Stimulated activated naive CD4-positive, alpha-beta T cell (primary cell): ENCODE measurements at places on chromosomes 11 and 22.
A peak's percentile ranks its signal among the peaks of the same experiment; 100 is the strongest.

- no peak for DNase-seq
Observed at GRCh38 chr11:1071571-1072115, 3.0 kb upstream of the MUC2 start.

- DNase-seq, result no peak
Observed at GRCh38 chr22:49398115-49398514, 429.6 kb downstream of the BRD1 start.

GRCh38 chr22:26174280-26174679, 5.0 kb downstream of the SEZ6L start:
- DNase-seq, result no peak

- DNase-seq, result no peak
Observed at GRCh38 chr11:350723-351255, 18.5 kb upstream of the B4GALNT4 start.

DNA sequence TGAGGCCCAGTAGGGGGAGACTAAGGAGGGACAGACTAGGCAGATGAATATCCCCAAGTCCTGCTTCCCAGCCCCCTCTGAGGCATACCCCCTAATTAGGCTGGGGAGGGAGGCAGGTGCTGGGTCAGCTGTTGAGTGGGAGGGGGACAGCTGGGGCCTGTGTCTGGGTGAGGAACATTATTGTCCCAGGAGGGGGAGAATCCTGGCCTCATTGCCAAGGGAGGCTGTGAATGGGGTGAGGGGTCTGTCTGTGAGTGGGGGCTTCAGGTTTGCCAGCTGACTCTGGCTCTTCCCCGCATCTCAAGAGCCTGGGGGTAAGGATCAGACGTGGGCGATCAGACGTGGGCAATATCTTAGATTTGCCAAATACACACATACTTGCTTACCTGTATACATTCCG, 2.1 kb downstream of the INPPL1 start:
- DNase-seq, result no peak

- DNase-seq, result no peak
Observed at GRCh38 chr11:72773291-72773690, 20.6 kb downstream of the STARD10 start.

- DNase-seq, result no peak
Observed at GRCh38 chr11:47499161-47499560, 50.2 kb upstream of the RAPSN start.

DNA sequence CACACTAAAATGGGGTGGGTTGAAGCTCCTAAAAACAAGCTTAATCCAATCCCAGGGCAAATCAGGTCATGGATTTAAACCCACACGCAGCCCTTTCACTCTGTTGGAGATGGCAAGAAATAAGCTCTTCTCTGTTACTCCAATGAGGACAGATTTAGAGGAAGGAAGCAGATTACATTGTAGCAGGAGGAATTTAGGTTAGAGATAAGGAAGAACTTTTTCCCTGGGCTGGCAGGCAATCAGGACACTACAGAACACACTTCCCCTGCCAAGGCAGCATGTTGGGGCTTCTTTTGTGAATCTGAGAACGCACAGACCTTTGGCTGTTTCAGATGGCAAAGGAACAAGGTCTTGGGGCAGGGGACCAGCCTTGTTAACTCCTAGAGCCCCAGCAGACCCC, 46.2 kb downstream of the C11orf58 start:
- no peak for DNase-seq

DNA sequence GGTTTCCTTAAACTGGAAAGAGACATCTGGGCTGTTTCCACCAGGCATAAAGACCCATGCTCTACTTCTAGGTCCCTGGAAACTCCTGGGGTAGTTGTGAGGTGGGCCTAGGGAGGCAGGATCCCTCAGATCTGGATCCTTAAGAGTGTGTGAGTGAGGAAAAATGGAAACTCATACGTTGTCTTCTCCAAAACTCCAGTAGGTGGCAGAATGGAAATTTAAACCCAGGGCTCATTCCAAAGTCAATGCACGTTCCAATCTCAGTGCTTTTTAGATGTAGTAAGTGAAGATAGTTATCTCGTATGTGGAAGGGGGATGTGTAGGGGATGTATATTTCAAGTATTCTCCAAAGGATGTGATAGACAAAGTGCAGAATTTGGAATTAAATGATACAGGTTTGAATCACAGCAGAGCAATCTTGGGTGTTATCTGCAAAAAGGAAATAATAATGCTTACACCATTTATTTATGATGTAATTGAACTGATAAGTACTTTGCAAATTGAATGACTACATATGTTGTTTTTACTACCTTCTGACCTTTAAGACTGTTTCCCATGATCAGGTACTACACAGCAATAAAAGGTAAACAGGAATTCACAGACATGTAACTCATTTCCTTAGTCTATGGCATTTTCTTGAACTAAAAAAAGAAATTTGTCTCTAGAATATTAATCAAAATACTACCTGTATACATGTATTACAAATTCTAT, 13.1 kb upstream of the MMP1 start:
- no peak for DNase-seq

DNA sequence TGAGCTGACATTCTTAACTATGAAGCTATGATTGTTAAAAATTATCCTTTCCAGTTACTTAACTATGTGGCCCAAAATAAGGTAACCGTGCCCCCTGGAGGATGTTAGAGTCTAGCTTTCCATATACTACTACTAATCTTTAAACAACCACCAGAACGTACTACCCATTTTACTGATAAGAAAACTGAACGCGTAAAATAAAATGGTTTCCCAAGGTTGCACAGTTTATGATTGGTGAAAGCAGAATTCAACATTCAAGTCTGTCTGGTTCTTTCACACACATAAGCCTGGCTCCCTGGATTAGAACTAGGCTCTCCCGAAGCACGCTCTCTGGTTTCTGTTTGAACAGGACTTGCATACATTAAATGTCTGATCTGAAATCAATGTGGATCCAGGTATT, 437.8 kb upstream of the CCDC90B start:
- DNase-seq, result no peak

DNA sequence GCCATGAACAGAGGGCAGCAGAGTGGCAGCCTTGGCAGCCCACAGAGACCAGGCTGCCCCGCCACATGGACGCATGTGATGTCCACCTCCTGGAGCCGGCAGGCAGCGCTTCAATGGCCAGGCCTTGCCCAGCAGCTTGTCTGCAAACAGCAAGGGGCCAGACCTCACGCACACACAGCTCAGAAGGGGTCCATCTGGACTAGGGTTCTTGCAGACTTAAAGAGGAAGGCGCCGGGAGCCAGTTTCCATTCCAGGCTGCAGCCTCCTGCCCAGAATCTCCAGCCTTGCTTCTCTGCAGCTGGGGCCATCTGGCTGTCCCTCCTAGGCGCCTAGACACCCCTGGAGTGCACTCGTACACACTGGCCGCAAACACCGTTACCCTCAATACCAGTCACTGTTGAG, 91.9 kb upstream of the TMEM45B start:
- no peak for DNase-seq

GRCh38 chr22:20981787-20982562, at the start of gene LZTR1:
TSS of gene LZTR1 (plus strand) at chr22:20982297. CDS start at chr22:20982372, 75 bp downstream.
- peak; percentile 37 for DNase-seq

DNA sequence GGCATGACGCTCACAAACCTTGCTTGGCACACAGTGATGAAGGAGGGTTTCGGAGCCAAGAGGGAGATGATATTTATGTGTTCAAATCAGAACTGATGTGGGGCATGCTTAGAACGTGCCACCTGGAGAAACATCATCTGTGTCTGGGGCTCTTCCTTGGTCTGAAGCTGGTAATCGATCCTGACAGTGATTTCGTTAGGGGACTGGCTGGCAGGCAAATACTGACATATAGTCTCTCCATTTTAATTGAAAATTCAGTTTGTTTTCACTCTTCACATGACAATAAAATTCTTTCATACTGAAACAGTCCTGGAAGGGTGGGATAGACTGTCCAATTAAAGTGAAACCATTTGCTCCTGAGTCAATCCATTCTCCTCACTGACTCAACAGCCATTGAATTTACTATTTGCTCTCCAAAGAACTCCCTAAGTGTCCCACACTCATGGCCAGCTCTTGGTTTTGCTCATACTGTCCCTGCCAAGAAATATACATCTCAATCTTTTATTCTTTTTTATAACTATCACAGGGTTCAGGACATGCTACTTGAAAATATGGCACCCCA, 134.8 kb downstream of the TRPC6 start:
- DNase-seq, result no peak

GRCh38 chr11:15493066-15493465, 378.3 kb downstream of the INSC start:
- DNase-seq, result no peak

DNA sequence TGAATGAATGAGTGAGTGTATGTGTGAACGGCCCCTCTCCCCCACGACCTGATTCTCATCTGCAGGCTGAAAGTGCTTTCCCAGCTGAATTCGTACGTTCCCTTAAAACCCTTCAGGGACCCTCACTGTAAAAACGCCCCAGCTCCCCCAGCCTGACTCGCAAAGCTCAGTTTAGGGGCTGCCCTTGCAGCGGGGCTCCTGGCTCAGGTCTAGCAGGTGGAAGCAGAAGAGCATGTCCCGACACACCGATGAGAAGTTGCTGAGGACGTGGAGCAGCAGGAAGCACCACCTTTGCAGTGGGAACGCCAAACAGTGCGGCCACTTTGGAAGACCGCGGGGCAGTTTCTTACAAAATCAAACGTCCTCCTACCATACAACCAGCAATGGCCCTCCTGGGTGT, 3.6 kb upstream of the MRPL23 start:
- DNase-seq, result no peak

DNA sequence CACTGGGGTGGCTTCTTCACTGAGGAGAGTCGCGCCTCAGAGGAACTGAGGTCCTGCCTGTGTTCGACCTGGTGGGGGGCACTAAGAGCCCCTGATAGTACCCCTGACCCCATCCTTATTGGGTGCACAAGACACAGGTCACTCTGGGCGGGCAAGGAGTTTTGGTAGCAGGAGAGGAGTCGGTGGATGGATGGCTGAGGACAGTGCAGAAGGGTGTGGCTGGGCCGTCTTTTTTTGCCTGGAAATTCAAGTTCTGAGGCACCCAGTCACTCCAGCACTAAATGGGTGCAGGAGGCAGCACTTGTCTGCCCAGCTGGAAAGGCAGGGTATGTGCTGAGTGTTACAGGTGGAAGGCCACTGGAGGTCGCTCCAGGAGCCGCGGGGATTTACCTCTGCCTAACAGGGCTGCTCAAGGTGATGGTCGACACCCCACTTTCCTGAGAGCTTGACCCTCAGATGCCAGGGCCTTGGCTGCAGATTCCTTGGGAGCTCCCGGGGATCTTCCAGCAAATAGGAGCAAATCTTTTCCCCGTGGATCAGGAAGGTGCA, 960 bp downstream of the TSSC4 start:
- DNase-seq, result no peak

- no peak for DNase-seq
Observed at GRCh38 chr11:217704-218103, 10.2 kb downstream of the RIC8A start.

DNA sequence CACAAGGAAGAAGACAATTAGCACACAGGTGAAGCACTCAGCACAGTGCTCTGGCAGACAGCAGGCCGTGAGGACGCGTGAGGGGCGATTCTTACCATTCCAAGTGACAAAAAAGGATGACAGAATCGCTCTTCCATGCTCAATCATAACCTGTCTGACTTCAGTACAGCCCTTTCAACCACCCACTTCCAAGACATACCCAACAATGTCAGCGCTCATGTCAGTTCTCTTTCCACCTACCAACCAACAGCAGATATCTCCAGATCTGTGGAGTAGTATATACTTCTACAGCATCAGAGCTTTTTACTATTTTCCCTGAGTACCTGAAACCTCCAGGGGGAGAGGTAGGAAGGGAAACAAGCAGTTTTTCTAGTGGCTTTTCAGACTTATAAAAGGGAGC, 40.2 kb downstream of the MORC2 start:
- DNase-seq, result no peak

GRCh38 chr22:26783885-26784284, 126.5 kb downstream of the MIAT start:
- no peak for DNase-seq

DNA sequence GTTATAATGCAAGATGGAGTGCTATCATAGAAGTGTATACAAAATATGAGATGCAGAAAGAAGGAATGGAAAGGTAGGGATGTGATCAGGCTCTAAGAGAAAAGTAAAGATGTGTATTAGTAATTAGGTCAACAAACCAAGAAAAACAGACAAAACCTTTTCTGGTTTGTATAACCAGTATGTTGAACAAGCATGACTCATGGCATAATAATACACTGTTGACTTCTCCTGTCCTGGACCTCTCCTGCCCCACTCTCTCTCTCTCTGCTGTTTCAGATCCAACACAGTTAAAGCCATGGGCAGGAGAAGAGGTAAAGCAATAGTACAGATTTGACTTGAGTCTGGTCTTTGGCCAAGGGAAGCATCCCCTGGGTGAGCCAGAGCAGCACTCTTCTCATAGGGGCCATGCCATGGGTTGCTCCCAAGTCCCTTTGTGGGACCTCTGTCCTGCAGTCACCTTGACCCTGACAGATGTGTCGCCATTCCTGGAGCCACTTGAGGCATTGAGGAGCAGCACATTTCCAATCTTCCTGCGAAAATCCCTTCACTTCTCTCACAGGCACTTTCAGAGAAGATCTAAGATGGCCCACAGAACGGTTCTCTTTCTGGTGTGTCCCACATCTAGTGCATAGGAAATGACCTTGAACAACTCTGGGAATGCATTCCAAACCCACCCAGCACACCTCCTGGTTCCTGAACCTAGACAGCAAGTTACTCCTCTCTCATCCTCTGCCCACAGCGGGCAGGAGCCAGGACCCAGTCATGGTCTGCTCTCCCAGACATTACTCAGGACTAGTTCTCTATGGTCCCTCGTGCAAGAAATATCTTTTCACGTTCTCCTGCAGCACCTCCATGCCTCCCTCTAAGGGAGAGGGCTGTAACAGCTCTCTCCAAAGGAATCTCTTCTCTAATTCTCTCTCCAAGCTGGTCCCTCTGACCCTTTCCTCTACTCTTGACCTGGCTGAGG, 58.2 kb upstream of the PRSS23 start:
- no peak for DNase-seq

DNA sequence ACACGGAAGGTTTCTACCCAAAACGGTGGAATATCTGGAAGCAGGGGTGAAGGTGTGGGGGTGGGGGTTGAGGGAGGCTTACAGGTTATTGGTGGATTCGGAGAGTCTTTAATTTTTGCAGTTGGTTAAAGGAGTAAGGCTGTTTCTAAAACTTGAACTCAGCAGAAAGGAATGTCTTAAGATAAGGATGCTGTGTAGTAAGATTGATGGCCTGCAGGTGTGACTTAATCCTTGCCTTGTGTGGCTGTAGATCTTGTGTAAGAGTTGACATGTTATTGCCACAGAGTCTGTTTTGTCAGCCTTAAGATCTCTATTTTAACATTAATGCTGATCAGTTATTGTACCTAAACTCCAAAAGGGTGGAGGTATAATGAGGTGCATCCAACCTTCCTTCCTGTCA, 16.4 kb upstream of the OR6M1 start:
- DNase-seq, result no peak

GRCh38 chr11:111135778-111136570, 109.6 kb upstream of the POU2AF2 start:
- DNase-seq, result no peak

- no peak for DNase-seq
Observed at GRCh38 chr11:16975906-16976305, 38.3 kb downstream of the PLEKHA7 start.

DNA sequence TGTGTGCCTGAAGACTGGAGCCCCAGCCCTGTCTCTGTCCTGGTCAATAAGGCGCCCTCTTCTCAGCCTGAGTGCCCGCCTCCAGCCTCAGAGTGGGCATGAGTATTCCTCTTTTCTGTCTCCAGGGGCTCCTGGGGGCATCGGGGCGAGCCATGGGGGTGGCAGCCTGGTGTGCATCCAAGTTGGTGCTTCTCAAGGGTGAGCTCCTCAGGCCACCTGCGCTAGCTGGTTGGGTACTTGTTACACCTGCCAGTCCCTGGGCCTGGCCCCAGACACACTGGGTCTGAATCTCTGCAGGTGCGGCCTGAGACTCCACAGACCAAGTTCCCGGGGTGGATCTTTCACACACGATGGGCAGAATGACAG, 168.6 kb upstream of the B3GAT1 start:
- DNase-seq, result no peak
